ENCODE measurements at places on chromosomes 1 and 21.
A peak's percentile ranks its signal among the peaks of the same experiment; 100 is the strongest.

DNA sequence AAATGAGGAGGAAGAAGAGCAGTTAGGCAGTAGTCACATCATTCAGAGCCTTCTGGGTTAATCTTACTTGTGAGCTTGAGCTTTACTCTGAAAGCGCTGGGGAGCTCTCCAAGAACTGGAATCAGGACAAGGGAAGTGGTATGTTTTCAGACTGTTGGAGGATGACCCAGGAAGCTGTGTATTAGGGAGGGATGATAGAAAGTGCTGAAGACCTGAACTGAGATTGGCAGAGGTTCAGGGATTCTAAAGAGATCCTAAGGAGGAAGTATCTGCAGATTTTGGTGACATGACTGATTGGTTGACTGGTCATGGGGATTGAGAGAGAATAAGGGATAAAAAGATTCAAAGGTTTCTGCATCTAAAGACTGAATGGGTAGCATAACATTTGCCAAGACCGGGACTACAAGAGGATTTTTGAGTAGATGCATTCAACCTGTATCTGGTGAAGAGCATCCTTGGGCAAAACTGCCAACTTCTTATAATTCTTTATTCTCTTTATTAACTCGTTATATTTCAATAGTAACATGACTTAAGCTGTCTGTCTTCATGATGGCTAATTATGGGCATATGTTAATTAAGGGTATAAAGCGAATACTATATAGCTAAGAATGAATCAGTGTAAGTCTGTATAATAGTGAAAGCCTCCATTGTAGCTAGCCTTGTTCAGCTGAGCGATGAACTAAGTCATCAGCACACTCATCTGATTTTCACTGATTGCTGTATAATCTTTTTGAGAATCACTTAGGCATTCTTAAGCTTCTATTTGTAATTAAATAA lies 41.8 kb downstream of the XCL1 start:
- DNase-seq: no peak

GRCh38 chr1:13700521-13701270 lies 708 bp downstream of the PRDM2 start:
- peak; percentile 12 for DNase-seq

- no peak for DNase-seq
These were observed 141.0 kb downstream of the ATP6V1G3 start for GRCh38 chr1:198399452-198399851.

DNA sequence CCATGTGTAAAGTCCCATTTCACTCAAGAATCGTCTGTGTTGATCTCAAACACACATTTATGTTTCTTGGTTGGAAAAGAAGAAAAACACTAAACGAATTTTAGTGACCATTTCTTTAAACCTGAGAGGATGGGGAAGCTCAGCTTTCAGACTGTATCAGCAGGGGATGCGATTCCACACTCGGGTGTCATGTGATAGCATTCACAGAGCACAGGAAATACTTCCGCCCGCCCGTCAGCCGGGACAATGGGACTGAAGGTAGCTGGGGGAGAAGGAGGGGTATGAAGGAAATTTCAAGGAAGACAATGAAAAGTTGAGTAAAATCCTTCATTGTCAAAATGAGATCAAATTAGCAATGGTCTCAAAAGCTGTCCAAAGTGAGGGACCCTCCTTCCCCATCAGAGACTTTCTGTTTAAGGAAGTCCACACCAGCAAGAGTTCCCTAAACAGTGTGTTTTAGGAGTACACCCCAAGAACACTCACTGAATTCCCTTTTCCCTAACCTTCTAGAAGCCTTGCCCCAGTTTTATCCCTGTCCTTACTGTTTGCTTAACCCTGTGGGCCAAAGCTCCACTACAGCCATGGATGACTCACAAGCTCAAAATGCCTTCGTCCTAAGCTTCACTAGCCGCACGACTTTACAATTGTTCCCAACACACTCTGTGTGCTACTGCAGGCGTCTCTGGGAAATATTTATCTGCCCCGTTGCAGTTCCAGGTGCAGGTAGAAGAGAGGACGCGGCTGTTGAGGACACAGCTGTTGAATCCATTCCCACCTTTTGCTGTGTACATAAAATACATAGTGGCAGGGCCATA lies 51.4 kb upstream of the SIM2 start:
- no peak for DNase-seq

GRCh38 chr1:246091477-246091876 lies 415.6 kb downstream of the SMYD3 start:
- DNase-seq: no peak

DNA sequence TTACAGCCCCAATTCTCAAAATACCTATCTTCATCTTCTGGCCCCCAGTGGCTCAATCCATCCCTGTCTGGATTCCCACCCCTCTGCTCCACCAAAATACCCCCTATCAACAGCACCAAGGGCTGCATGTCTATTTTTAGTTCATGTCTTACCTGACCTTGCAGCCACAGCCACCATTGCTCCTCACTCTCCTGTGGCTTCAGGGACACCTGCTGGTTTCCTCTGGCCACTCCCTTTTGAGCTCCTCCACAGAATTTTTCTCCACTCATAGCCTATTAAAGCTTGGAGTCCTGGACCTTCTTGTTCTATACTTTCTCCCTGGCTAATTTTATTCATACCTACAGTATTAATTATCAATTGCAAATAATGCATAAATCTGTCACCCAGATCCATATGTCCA lies 125.3 kb upstream of the NGF start:
- DNase-seq: no peak

- no peak for DNase-seq
These were observed 11.7 kb downstream of the LDLRAP1 start for GRCh38 chr1:25554886-25555752.

GRCh38 chr1:48785869-48786268 lies 9.2 kb upstream of the BEND5 start:
- DNase-seq: no peak

DNA sequence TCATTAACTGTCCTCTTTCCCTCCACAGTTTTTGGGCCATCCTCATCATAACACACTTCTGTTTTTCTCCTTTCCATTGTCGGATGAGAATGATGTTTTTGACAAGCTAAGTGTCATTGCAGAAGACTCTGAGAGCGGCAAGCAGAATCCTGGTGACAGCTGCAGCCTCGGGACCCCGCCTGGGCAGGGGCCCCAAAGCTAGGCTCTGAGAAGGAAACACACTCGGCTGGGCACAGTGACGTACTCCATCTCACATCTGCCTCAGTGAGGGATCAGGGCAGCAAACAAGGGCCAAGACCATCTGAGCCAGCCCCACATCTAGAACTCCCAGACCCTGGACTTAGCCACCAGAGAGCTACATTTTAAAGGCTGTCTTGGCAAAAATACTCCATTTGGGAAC lies 28.6 kb upstream of the IFNAR1 start:
- no peak for DNase-seq

GRCh38 chr1:22805672-22806038 lies 95.0 kb downstream of the EPHB2 start:
- no peak for DNase-seq

- DNase-seq: no peak
These were observed 10.5 kb downstream of the SPATA46 start for GRCh38 chr1:162366149-162366548.

- no peak for DNase-seq
These were observed 79.4 kb upstream of the SSX2IP start for GRCh38 chr1:84769636-84770035.

DNA sequence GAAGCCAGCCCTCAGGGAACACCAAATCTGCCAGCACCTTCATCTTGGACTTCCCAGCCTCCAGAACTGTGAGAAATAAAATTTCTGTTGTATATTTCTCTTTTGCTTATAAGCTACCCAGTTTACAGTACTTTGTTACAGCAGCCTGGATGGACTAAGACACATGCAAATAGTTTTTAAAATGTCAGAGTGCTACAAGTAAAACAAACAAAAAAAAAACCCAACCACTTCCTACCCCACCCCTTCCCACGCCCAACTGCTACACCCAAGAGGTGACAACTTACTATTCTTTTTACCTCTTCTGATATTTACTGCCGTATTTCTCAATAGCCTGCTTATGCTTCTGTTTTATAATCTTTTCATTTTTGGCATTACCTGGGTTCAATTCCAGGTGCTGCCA lies 8.6 kb upstream of the SPSB1 start:
- DNase-seq: no peak

DNA sequence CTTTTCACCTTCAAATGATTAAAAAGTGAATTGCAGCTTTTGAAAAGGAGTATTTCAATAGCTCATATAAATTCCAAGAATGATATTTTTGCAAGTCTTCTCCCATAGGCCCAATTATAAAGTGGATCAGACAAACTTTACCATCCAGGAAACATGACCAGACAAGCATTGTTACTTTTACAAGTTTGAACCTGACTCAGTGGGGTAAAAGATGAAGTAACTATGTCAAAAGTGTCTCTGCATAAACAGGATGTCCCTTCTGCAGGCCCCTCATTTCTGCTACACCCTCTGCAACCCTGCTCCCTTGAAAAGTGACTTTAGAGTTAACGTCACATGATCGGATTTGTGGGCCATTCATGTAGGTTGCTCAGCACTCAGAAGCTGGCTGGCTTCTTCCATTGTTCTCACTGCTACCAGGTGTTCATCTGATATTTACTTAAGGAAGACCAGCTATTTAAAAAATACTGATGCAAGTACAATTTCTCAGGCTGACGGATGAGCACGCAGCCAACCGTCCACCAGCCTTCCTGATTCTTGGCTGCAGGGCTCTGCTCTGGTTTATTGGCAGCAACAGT lies 32.3 kb downstream of the URB1 start:
- DNase-seq: no peak

DNA sequence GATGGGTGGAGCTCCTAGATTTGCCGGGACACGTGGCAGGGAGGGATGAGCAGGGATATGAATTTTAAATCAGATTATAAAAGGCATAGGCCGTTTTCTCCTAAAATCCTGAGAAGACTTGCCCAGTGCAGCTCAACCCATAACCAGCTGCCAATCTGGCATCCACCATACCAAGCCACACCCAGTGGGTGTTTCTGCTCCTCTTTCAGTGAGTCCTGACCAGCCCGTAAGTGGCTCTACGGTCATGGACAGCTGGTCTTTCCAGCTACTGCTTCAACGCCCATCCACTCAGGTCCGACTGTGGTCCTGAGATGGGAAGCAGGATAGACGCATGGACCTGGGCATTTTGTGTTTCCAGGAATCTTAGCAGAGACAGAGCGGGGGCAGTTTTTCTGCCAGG lies 107.2 kb downstream of the LAMC2 start:
- no peak for DNase-seq

GRCh38 chr1:40664167-40664537 lies 1.3 kb downstream of the RIMS3 start:
- no peak for DNase-seq

GRCh38 chr1:112332176-112333150 lies 63.6 kb upstream of the CTTNBP2NL start:
- no peak for DNase-seq

DNA sequence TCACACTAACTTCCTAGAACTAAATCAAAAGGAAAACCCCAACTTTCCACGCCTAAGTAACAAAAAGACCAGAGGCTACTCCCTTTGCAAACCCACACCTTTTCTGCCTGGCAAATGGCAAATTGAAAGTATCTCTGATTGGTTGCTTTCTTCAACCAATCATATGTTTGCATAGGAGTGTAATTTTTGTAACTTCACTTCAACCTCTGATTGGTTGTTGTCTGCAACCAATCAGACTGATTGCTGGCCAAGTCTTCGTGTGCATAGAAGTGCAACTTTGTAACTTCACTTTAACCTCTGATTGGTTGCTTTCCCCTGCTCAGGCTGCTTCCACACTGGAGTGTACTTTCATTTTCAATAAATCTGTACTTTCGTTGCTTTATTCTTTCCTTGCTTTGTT lies 36.9 kb upstream of the PADI2 start:
- no peak for DNase-seq

- DNase-seq: no peak
These were observed 62.7 kb upstream of the KAZN start for GRCh38 chr1:14535619-14536355.

DNA sequence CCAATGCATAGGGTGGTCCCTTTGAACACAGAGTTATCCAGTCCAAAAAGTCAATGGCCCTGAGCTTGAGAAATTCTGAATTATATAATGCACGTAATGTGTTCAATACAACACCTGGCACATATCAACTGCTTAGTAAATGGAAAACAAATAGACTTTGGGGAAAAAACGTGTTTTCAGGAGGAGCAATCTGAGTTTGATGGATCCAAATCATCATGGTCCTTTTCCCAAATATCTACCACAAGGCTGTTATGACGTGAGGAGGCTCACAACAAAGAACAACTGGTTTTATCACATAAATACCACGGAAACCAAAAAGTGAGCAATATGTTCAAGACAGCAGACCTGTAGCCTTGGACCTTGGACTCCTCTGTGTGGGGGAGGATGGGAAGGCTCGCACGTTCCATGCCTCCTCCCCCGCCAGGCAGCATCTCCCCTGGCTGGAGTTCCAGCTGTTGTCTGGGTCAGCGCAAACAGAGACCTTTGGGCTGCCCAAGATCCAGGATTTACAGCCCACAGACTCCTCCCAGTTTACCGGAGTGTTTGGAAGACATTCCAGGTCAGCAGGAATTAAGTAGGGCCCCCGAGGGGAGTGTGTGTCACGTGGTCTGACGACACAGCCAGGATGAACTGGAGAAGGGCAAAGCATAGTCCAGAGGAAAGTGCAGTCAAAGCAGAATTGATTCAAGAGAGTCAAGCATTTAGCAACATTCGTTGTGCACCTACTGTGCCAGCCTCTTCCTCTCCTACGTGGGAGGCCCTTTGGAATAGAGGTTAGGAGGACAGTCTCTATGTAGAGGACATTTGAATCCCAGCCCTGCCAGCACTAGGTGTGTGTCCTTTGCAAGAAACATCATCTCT lies 32.2 kb upstream of the MED18 start:
- no peak for DNase-seq

- no peak for DNase-seq
These were observed 85.2 kb downstream of the KIRREL1 start for GRCh38 chr1:158078569-158079080.

DNA sequence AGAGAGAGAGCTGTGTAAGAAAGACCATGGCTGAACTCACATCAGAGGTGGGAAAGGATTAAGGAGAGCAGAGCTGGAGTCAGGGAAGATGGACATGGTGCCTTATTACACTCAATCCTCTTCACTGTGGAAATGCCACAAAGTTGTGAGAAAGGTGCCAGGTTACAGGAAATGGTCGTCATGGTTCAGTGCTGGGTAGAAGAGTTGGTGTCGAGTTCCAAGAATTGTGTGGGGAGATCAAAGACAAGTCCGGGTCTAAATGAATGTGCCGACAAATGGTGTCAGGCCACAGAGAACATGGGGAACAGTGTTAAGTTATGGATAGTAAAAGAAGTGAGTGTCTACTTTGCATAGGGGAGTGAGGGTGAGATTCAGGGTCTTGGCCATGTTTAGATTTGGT lies 40.9 kb downstream of the LAMC2 start:
- DNase-seq: no peak

GRCh38 chr1:39109644-39110043 lies 83.5 kb downstream of the NDUFS5 start:
- DNase-seq: no peak
